IMR-90 (cell line): ENCODE measurements at places on chromosomes 11 and 22. TPM values are rescaled to one million over a fixed set of nuclear protein-coding genes. Genes with fewer than 3 reads are reported as not detected.

GRCh38 chr11:57049749-57050148 is 61.0 kb downstream of the OR5AK2 start:
- DNase-seq: no peak

GRCh38 chr22:21996175-21996720 is 13.7 kb upstream of the TOP3B start:
- no peak for DNase-seq

GRCh38 chr11:101741061-101741460 is 157.3 kb upstream of the TRPC6 start:
- DNase-seq: no peak

DNA sequence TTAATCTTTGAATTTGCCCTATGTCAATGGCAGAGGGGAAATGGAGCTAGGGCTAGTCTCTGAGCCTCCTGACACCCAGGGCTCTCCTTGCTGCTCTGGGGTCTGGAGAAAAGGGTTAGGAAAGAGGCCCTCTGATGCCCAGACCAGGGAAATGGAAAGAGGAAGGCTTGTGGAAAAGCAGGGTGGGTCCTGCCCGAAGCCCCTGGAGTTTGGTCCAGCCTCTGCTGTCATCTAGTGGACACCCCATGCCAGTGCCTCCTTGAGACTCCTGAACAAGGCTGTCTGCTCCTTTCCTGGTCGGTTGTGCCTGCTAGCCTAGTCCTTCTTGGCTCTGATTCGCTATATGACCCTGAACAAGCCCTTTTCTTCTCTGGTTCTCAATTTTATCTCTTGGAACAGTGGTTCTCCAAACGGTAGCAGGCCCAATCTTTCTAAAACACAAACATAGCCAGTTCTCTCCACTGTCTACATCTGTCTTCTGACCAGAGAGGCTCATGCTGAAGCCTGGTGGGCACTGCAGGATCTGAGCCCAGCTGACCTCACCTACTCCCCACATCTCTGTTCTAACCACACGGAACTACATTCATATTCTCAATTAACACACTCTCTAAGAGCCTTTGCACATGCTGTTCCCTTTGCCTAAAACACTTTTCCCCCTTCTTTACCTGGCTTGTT is 8.8 kb upstream of the PLA2G3 start:
- peak; percentile 80 for DNase-seq

DNA sequence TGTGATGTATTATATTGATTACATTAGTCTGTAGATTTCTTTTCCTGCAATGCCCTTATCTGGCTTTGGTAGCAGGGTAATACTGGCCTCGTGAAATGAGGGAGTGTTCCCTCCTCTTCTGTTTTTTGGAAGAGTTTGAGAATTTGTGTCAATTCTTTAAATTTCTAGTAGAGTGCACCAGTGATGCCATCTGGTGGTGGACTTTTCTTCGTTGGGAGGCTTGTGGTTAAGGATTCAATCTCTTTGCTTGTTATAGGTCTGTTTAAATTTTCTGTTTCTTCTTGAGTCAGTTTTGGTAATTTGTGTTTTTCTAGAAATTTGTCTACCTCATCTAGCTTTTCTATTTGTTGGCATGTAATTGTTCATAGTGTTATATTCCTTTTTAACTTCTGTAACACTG is 18.9 kb downstream of the SHANK3 start:
- peak; percentile 44 for DNase-seq

GRCh38 chr22:42994917-42995562 is 19.9 kb downstream of the PACSIN2 start:
- DNase-seq: peak; percentile 94

DNA sequence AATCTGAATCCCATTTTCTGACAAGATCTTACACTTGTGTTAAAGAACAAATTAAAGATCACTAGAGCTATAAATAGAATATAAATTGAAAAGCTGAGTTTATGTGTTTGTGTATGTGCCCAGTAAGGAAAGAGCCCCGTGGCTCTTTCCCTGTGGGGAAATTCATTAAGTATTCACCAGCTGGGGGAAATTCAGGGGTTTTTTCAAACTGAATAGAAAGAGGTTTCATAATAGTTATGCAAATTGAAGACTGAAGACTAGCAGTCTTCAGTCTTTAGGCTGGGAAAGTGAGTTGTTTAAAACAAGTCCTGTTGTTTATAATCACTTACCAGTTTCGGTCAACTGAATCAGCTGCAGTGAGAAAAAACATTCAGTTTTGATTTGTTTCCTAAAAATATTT is 11.3 kb upstream of the MS4A7 start:
- DNase-seq: no peak

GRCh38 chr11:3006505-3007260 is 14.6 kb upstream of the NAP1L4 start:
- DNase-seq: no peak

DNA sequence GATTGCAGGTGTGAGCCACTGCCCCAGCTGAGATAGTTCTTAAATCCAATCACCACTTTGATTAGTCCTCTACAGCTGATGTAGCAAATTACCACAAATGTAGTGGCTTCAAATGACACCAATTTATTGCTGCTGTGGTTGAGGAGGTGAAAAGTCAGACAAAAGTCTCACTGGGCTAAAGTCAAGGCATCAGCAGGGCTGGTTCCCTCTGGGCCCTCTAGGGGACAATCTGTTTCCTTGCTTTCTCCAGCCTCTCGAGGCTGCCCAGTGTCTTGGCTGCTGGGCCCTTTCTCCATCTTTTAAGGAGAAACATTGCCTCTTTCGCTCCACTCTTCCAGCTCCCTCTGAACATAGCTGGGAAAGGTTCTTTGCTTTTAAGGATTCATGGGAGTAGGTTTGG is 50.5 kb upstream of the SHANK2 start:
- no peak for DNase-seq

DNA sequence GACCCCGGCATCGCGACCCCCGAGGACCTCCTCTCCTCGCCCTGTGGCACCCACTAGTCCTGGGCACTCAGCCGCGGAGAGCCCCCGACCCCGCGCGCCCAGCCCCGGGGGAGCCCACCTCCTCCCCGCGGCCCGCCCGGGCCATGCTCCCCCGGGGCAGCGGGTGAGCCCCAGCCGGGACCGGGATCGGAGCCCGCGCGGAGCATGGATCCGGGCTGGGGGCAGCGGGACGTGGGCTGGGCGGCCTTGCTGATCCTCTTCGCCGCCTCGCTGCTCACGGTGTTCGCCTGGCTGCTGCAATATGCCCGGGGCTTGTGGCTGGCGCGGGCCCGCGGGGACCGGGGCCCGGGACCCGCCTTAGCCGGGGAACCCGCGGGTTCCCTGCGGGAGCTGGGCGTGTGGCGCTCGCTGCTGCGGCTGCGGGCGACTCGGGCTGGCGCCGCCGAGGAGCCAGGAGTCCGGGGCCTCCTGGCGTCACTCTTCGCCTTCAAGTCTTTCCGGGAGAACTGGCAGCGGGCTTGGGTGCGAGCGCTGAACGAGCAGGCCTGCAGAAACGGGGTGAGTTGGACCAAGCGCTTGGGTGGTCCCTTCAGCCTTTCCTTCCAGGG is 498 bp downstream of the C2CD2L start:
- DNase-seq: no peak

GRCh38 chr11:94400050-94400449 is 1.2 kb downstream of the GPR83 start:
- no peak for DNase-seq

GRCh38 chr22:37232140-37232998 is 11.7 kb downstream of the RAC2 start:
- no peak for DNase-seq

The RAB39A gene
- not detected in 2 replicates for total RNA-seq

The TEAD1 gene
- 69.2 and 95.5 TPM in 2 replicates for total RNA-seq

The PHOX2A gene
- not detected in 2 replicates for total RNA-seq

The FAM180B gene
- not detected in 2 replicates for total RNA-seq

The TSGA10IP gene
- total RNA-seq: under 0.01 TPM in 1 of 2 replicates, not detected in the other

The CASTOR1 gene
- total RNA-seq: 10.6 and 11.7 TPM in 2 replicates

The BIRC2 gene
- total RNA-seq: 112 and 204 TPM in 2 replicates

The POGLUT3 gene
- total RNA-seq: 31.7 and 36.7 TPM in 2 replicates

The OR10A2 gene
- total RNA-seq: not detected in 2 replicates

The SLC37A2 gene
- 0.72 and 0.83 TPM in 2 replicates for total RNA-seq

The KLHL35 gene
- total RNA-seq: 1.4 and 1.6 TPM in 2 replicates
